NCI-H1436 (cell line): ENCODE measurements at places on chromosomes 7 and 10.

GRCh38 chr7:84105586-84105985 is 89.0 kb downstream of the SEMA3A start:
- DNase-seq, result no peak

- no peak for DNase-seq
Measured at GRCh38 chr7:17502213-17503060, 204.0 kb downstream of the AHR start.

DNA sequence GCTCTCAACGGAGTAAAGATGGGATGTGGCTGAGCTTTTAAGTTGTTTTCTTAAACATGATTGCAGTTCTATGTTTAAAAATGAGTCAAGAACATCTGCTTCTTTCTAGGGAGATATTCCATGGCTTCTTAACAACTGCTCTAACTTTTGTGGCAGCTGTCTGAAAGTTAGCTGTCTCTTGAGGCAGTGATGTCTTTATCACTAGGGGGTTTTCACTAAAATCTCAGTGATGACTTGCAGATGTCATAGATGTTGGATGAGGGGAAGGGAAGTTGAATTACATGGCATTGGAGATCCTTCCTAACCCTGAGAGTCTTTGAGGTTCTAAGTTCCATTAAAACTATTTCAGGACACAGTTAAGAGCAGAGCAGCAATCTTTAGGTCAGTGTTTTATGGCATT is 43.5 kb downstream of the PRKG1 start:
- no peak for DNase-seq

DNA sequence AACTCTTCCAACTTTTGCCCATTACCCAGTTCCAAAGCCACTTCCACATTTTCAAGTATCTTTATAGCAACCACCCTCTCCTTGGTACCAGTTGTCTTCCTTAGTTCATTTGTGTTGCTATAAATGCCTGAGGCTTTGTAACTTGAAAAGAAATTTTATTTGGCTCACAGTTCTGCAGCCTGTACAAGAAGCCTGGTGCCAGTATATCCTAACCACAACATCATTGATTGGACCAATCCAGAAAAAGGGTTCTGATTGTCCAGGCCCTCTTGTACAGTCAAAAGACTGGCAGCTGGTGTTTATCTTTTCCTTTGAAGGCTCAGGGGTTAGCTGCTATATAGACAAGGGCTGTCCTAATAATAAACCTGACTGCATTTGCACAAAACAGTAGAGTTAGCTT is 21.1 kb upstream of the ABCC2 start:
- no peak for DNase-seq

DNA sequence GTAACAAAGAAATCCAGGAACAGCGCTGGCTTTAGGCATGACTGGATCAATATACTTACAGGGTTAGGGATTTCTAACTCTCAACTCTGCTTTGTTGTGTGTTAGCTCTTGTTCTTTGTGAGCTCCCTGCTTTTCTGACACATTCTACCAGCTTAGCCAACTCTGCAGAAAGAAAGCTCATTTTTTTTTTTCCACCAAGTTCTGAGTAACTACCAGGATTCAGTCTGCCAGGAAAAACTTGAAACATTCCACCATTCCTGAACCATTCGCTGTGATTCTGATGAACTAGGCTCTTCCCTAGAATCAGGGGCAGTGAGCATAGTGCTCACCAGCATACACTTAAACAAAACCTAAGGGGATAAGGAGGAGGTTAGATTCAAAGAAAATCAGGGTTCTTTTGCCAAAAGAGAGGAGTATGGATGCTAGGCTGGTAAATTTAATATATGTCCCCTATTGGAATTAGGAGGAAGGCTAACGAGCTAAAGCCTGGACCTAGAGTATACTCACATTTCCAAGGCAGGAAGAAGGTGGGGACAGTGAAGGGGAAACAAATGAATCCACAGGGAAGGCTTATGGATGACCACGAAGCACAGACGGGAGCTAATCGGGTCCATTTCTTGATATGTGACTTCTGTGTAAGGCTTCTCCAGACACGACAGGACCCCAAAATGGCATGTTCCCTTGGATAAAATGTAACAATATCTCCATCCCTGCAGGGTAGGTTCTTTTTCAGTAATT is 183.4 kb downstream of the PRKG1 start:
- no peak for DNase-seq

DNA sequence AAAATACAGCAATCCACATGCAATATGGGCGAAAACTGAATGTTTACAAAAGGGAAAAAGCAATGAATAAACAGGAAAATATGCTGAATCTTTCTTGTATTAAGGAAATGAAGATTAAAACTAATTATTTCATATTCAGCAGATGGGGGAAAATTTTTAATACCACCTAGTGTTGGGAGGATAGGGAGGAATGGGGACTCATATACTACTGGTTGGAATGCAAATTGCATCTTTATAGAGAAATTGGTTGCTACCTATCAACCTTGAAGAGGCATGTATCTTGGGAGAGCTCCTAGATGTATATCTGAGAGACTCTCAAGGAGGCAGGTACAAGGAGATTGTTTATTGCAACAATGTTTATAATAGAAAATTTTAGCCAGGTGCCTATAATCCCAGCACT is 101.4 kb downstream of the CREM start:
- no peak for DNase-seq

GRCh38 chr7:105112440-105113418 is 98.7 kb downstream of the KMT2E start:
- no peak for DNase-seq

- DNase-seq, result no peak
Measured at GRCh38 chr10:75165684-75166622, 44.6 kb upstream of the VDAC2 start.

DNA sequence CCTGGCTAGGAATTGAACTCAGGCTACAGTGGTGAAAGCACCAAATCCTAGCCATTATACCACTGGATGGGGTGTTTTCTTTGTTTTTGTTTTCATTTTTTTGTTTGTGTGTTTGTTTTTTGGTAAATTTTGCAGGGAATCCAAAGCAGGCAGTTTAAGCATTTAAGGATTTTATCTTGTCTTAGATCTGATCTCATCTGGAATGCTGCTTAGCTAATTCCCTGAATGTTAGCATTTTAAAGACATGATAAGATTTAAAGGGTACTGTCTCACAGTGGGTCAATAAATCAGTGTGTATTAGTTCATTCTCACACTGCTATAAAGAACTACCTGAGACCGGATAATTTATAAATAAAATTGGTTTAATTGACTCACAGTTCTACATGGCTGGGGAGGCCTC is 5.6 kb upstream of the MKLN1 start:
- DNase-seq, result no peak

GRCh38 chr7:90797596-90797995 is 201.5 kb downstream of the CDK14 start:
- DNase-seq, result no peak

GRCh38 chr7:100598425-100598824 is 3.7 kb upstream of the PCOLCE start:
- no peak for DNase-seq

DNA sequence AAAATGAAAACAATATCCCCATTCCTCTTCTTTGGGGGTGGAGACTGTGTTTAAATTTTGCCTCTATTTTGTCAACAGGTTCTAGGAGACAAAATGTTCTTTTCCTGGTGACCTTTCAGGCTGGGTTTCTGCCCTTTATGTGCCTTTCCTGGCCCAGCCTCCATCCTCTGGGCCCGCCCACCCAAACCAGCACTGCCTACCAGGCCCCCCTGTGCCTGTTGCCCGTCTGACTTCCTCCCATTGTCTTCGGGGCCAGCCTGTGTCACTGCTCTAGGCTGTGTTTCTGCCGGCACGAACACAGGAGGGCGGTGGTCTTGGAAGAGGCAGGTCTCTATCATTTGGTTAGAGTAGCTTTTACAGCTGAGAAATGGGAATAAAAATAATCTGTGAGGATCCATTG is 13.9 kb downstream of the TSPAN14 start:
- DNase-seq, result no peak

GRCh38 chr10:100980711-100981110 is 6.6 kb downstream of the MRPL43 start:
- DNase-seq, result no peak

GRCh38 chr7:13457790-13458189 is 531.7 kb downstream of the ETV1 start:
- no peak for DNase-seq

- no peak for DNase-seq
Measured at GRCh38 chr10:15764892-15765454, 45.3 kb upstream of the ITGA8 start.

- DNase-seq, result no peak
Measured at GRCh38 chr10:77936697-77937567, 10.4 kb upstream of the DLG5 start.

DNA sequence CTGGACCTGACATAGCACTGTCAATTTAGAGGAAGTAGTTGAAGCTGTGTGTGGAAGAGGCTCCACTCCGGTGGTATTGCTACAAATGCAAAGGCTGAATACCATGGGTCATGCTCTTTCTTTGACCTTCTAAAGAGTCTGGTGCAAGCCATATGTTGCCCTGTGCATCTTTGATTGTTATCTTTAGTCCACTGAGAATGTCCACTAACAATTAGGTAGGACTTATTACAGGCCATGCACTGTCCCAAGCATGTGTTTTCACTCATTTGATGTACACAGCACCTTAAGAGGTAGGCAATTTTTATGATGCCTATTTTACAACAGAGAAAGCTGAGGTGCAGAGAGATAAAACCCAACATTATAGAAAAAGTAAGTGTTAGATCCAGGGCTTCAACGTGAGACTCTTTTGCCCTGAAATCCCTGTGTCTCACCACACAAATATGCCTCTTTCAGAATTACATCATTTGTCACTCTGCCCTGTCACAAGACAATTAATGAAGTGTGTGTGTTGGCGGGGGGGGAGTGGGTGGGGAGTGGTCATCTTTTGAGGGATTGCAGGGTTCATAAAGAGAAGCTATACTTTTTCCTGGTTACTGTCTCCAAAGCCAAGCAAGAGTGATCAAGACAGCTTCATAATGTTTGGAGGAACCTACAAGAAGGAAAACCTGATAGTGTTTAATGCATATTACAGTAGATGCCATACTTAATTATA is 637.6 kb upstream of the IGFBP3 start:
- DNase-seq, result no peak

GRCh38 chr7:149432121-149432691 is 28.7 kb downstream of the ZNF777 start:
- DNase-seq, result no peak

DNA sequence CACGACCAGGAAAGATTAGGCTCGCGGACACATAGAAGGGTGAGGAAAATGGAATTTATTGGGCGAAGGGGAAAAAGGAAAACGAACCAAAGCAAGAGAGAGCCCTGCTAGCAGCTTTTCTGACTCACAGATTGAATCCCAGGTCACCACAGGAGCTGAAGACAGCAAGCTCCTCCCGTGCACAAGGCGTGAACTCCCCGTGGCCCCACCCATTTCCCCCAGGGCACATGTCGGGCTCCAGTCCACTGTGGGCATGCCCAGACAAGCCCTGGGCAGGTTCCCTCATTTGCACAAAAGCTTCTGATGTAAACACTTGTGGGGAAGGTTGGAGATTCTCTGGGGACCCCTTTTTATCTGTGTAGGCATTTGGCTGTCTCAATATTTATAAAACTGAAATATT is 582.4 kb downstream of the SUGCT start:
- peak; percentile 7 for DNase-seq

- no peak for DNase-seq
Measured at GRCh38 chr7:44486001-44486400, 4.5 kb downstream of the NUDCD3 start.

GRCh38 chr7:64807731-64808365 is 13.6 kb downstream of the ZNF138 start:
- DNase-seq, result no peak

GRCh38 chr10:96400465-96400864 is 41.7 kb upstream of the OPALIN start:
- DNase-seq, result no peak

- DNase-seq, result no peak
Measured at GRCh38 chr10:19815036-19815730, 1.0 kb upstream of the PLXDC2 start.

DNA sequence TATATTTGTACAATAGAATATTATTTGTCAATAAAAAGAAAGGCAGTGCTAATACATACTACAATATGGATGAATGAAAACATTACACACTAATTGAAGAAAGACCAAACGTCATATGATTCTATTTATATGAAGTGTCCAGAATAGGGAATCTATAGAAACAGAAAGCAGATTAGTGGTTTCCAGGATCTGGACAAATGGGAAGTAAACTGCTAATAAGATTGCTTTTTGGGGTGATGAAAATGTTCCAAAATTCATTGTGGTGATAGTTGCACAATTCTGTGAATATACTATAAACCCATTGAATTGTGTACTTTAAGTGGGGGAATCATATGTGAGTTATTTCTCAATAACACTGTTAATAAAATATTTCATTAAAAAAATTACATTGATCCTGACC is 78.2 kb upstream of the IFRD1 start:
- no peak for DNase-seq

DNA sequence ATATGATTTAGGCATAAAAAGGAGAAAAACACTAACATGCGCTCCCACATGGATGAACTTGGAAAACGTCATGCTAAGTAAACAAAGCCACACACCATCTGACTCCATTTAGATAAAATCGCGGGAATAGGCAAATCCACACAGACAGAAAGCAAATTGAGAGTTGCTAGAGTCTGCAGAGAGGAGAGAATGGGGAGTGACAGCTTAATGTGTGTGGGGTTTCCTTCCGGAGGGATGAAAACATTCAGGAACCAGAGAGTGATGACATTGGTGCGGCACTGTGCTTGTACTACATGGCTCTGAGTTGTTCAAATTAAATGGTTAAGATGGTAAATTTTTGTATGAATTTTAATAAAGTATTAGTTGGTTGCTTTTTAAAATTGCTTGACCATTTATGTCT is 482.9 kb upstream of the AKR1E2 start:
- DNase-seq, result no peak

DNA sequence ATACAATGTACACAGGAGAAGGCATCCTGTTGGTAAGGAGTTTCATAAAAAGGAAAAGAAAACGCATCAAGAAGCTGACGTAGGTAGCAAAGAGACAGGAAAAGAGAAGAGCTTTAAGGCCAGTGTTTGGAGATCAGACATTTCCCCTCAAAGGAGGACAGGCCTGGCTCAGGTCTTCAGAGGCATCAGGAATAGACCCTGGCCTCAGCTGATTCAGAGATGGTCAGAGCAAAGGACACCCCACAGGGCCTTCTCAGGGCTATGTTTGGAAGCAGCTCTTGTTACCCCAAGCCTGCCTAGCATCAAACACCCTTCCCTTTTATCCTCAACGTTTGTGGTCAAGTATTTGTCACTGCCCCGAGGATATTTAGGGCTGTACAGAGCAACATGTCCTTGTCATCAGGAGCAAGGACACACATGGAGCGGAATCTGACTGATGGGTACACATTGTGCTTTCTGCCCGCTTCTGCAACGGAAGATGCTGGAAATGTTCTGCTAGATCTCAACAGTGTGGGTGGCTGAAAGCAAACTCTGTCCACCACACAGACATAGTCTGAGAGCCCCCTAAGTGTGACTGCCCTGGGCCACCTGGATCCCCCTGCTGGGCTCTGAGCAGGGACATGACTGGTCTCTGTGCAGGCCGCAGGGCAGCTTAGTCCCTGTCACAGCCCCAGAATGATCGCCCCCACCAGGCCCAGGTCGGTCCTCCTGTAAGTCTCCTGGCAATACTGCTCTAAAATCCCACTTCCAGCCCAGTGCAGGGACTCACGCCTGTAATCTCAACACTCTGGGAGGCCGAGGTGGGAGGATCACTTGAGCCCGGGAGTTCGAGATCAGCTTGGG is 1.0 kb upstream of the ZDHHC4 start:
- DNase-seq, result no peak

- no peak for DNase-seq
Measured at GRCh38 chr7:149719050-149719899, 54.1 kb downstream of the ZNF467 start.

- no peak for DNase-seq
Measured at GRCh38 chr10:61894133-61894532, 7.4 kb upstream of the ARID5B start.
